ENCODE measurements at places on chromosomes 11 and 22.

- no peak for DNase-seq
These were observed 53.6 kb downstream of the BCR start for GRCh38 chr22:23233752-23234408.

DNA sequence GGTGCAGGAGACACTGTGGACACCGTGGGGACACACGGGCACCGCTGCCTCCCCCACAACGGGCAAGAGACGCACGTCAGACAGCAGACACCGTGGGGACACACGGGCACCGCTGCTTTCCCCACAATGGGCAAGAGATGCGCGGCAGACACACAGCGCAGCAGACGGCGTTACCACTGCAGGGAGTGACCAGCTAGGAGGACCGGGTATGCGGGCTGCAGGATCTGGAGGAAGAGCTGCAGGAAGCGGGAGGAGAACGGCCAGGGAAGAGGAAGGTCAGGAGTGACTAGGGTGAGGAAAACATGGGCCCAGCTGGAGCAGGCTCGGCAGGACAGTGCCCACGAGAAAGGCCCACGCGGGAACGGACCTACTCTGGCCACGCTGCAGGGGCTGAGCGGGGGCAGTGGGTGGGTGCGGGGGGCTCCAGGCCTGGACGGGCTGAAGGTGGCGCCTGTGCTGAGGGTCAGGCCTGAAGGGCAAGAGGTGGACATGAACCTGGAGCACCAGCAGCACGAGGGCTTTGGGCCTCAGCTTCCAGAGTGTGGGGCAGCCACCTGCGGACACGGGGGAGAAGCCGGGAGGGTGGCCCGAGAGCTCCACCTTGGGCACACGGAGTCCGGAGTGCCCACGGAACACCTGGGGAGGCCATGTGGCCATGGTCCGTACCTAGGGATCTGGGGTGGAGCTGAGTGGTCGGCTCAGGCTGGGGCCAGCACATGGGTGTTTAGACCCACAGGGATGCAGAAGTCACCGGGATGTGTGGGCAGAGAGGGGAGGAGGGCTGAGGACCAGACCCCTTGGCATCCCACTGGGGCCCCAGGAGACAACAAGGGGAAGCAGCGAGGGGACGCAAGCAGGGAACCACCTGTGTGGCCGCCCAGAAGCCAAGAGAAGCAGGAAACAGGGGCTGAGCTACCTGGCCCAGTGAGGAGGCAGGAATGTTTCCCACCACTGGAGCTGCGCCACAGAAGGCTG is 16.5 kb downstream of the TOLLIP start:
- no peak for DNase-seq

- DNase-seq: no peak
These were observed 448.0 kb downstream of the MIAT start for GRCh38 chr22:27105142-27106025.

GRCh38 chr22:19550382-19550781 is 26.2 kb upstream of the CLDN5 start:
- no peak for DNase-seq

- no peak for DNase-seq
These were observed 1.3 kb downstream of the TMPRSS13 start for GRCh38 chr11:117927926-117928325.

GRCh38 chr11:64138398-64138797 is 27.5 kb downstream of the MACROD1 start:
- DNase-seq: no peak

- DNase-seq: no peak
These were observed 5.6 kb downstream of the CCDC82 start for GRCh38 chr11:96384156-96384555.

DNA sequence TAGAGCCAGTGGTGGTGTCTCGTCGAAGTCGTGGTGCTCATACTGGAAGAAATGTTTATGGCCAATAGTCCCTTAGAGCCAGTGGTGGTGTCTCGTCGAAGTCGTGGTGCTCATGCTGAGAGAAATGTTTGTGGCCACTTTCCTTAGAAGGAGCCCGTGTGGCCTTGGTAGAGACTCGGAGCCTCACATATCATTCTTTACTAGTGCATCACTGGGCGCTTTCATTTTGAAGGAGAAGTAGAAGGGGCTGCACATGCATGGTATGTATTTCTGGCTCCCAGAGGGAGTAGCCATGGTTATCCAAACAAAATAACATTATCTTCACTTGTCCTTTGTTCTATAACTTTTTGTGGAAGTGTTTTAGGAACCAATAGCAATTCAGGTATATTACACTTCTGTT is 69.5 kb downstream of the JAM3 start:
- no peak for DNase-seq

- DNase-seq: no peak
These were observed 45.7 kb upstream of the CD5 start for GRCh38 chr11:61056571-61056970.
